ENCODE measurements at places on chromosomes 16 and 17. TPM values are rescaled to one million over a fixed set of nuclear protein-coding genes. Genes with fewer than 3 reads are reported as not detected.

GRCh38 chr16:75580-76501, 2.2 kb upstream of the MPG start:
- no peak for DNase-seq

Gene MRPL45
- total RNA-seq = 41.9 TPM

- no peak for DNase-seq
Observed at GRCh38 chr16:88064011-88064888, 113.0 kb downstream of the BANP start.

Gene PRSS36
- total RNA-seq = 1.4 TPM

GRCh38 chr17:41814195-41814594, 1.4 kb downstream of the FKBP10 start:
- no peak for DNase-seq

Gene CCL17
- total RNA-seq = not detected

Gene PYY
- total RNA-seq = not detected

Gene BICDL2
- total RNA-seq = 5.1 TPM

GRCh38 chr17:31598399-31598782, 206.9 kb downstream of the RAB11FIP4 start:
- DNase-seq = no peak

- no peak for DNase-seq
Observed at GRCh38 chr16:89070590-89070989, 23.1 kb upstream of the ACSF3 start.

DNA sequence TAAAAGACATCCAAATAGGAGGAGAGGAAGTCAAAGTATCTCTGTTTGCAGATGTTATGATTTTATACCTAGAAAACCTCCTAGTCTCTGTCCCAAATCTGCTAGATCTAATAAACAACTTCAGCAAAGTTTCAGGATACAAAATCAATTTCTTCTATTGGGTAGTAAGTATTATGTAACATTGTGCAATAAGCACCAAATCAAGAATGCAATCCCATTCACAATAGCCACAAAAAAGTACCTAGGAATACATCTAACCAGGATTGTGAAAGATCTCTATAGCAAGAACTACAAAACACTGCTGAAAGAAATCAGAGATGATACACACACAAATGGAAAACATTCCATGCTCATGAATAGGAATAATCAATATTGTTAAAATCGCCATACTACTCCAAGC, 13.0 kb downstream of the NLRP1 start:
- DNase-seq = no peak

- DNase-seq = no peak
Observed at GRCh38 chr17:31015639-31016038, 44.8 kb downstream of the RNF135 start.

Measured in mesothelial cell of epicardium (in vitro differentiated cells).